ENCODE measurements at places on chromosomes 6 and 20. TPM values are rescaled to one million over a fixed set of nuclear protein-coding genes. Genes with fewer than 3 reads are reported as not detected.

Gene CEP57L1
- 25.3 TPM for total RNA-seq

Gene LAMA2
- total RNA-seq: 109 TPM

Gene CNBD2
- total RNA-seq: 1.8 TPM

Gene LKAAEAR1
- not detected for total RNA-seq

Gene GSTA3
- total RNA-seq: 0.19 TPM

Gene ME1
- 8.3 TPM for total RNA-seq

Gene CALHM5
- 11.8 TPM for total RNA-seq

Gene CLVS2
- total RNA-seq: not detected

Gene SLC32A1
- not detected for total RNA-seq

Gene ULBP1
- under 0.01 TPM for total RNA-seq

Gene KCNB1
- under 0.01 TPM for total RNA-seq

Gene EDN1
- total RNA-seq: 5.2 TPM

Gene GABRR2
- 0.26 TPM for total RNA-seq

Gene OPN5
- 1.1 TPM for total RNA-seq

Gene CDSN
- total RNA-seq: not detected

Gene DEFB132
- total RNA-seq: not detected

Gene KHDRBS2
- not detected for total RNA-seq

Gene MYMX
- total RNA-seq: not detected

Gene DEK
- total RNA-seq: 108 TPM

Gene SAMD10
- 1.4 TPM for total RNA-seq

Gene FAM217A
- total RNA-seq: not detected

Gene ULBP3
- 15.8 TPM for total RNA-seq

Gene SUMO4
- 1.3 TPM for total RNA-seq

Gene STK38
- 19.0 TPM for total RNA-seq

Data from aortic smooth muscle cell (primary cell).